Neural crest cell (in vitro differentiated cells): ENCODE measurements at places on chromosomes 5 and 9.

DNA sequence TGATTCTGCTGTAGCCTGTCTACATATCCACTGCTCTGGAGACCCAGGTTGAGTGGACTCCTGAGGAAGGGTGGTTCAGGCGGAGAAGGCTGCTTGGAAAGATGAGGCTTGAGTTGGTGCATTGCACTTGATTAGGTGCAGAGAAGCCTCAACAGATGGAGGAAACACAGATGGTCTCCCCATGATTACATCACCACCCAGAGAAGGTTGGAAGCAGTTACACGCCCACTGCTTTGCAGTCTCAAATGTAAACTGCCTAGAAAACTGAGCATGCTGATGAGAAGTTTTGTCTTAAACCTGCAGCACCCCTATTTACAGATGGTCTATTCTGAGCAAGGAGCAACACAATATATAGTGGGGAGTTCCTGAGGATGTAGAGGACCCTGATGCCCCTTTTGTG is 266.6 kb downstream of the PIK3R1 start:
- no peak for DNase-seq

DNA sequence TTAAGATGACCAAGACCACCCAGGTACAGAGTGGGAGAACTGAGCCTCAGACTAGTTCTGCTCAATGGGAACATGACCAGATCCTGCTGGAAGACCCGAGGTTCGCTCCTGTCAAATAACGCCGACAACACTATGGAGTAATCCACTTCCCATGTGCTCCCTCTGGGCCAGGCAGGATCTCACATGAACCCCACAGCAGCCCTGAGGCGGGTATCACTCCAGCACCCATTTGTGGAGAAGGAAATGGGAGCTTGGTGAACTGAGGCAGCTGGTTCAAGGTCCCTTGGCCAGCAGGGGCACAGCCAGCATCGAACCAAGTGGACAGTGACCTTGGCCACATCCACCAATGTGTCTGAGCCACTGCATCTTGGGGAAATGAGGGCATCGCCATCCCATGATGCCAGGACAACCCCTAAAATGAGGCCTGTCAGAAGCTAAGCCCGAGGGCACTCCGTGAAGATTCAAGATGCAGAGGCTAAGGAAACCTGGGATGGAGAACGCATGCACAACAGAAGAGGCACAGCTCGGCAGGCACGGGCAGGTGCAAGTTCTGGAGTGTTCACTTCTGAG is 8.5 kb downstream of the ANKS6 start:
- no peak for DNase-seq

GRCh38 chr5:171409164-171410136 is 10.0 kb upstream of the FGF18 start:
- DNase-seq: no peak

DNA sequence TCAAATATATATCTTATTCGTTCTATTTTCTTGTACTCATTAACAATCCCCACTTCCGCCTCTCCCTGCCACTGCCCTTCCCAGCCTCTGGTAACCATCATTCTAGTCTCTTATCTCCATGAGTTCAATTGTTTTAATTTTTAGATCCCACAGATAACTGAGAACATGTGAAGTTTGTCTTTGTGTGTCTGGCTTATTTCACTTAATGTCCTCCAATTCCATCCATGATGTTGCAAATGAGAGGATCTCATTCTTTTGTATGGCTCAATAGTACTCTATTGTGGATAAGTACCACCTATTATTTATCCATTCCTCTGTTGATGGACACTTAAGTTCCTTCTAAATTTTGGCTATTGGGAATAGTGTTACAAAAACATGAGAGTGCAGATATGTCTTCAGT is 17.2 kb upstream of the CMYA5 start:
- no peak for DNase-seq

GRCh38 chr5:96318569-96319110 is 114.4 kb downstream of the PCSK1 start:
- no peak for DNase-seq
